ENCODE measurements at places on chromosomes 12 and 14.

- DNase-seq: no peak
Observed at GRCh38 chr12:9669534-9669933, at the start of gene CLEC2D. Gene CLEC2D (plus strand): TSS chr12:9669713. CDS start chr12:9669735, 22 bp downstream.

DNA sequence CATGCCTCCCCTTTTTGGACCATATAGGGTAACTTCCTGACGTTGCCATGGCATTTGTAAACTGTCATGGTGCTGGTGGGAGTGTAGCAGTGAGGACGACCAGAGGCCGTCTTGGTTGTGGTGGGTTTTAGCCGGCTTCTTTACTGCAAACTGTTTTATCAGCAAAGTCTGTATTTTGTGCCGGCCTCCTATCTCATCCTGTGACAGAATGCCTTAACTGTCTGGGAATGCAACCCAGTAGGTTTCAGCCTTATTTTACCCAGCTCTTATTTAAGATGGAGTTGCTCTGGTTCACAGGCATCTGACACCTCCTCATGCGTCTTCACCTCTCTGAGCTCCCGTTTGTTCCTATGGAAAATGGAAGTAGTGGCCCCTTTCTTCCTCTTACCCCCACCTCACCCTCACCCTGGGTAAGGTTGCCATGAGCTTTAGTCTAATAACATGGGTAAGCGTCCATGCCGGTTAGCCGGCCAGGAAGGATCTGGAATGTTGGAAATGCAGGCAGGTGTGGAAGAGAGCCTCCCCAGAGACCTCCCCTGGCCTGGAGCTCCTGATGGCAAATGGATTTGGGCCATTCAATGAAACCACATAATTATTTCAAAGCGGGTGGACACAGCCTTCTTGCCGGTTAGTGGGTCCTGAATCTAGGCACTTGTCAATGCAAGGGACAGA is 18.6 kb downstream of the HHIPL1 start:
- DNase-seq: no peak

DNA sequence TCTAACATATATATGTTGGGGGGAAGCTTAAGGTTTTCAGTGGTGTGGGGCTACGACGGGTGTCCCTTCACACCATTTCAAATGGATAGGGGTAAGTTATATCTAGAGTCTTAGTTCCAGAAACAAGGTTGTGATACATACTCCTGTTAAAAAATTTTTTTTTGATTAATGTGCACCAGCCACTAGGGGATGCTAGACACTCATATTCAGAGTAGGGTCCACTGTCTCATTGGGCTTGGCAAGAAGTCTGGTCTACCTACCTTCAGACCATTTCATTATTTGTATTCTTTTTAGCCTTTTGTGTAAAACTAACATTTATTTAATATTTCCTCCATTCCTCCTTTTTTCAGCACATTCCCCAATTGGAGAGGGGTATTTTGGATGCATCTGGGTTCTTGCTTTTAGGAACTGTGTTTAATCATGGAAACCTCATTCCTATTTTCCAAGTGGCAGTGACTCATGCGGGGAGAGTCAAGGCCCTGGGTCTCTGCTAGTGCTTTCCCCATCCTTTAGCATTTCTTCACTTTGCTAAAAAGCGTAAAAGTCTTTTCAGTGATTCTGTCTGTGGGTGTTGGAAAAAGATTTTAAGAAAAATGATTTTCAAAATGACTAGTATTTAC is 33.4 kb downstream of the ANO4 start:
- DNase-seq: no peak

DNA sequence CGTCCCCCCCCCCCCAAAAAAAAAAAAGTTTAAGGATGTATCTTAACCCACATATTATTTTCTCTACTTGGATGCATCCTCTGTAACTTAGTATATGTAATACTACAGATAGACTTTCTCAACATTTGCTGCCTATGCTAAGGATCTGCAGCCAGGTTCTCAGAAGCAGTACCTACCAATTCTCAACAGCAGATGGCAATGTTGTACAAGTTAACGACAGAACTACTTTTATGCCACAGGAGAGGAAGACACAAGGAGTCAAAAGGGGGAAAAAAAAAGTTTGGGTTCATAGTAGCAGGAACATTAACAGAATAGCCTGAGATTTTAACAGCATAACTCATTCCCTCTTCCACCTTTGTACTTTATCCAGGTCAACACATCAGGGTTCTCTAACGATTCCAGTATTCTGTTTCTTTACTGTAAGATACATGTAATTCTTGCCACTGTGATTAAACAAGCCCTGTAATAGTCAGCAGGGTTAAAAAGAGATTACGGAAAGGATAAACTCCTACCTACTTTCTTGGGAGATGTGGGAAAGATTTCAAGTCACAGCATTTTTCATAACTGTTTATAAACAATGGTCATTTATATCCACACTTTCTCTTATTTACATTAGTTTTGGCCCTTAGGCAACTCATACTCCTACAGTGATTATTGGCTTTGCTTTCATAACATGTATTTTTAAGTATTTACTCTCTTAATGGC is 5.7 kb upstream of the NEK9 start:
- DNase-seq: no peak

GRCh38 chr12:89883630-89884389 is 175.2 kb upstream of the ATP2B1 start:
- no peak for DNase-seq

GRCh38 chr12:11321980-11322379 is 11.7 kb upstream of the PRB4 start:
- no peak for DNase-seq

GRCh38 chr12:20445687-20446086 is 77.3 kb downstream of the PDE3A start:
- DNase-seq: no peak

DNA sequence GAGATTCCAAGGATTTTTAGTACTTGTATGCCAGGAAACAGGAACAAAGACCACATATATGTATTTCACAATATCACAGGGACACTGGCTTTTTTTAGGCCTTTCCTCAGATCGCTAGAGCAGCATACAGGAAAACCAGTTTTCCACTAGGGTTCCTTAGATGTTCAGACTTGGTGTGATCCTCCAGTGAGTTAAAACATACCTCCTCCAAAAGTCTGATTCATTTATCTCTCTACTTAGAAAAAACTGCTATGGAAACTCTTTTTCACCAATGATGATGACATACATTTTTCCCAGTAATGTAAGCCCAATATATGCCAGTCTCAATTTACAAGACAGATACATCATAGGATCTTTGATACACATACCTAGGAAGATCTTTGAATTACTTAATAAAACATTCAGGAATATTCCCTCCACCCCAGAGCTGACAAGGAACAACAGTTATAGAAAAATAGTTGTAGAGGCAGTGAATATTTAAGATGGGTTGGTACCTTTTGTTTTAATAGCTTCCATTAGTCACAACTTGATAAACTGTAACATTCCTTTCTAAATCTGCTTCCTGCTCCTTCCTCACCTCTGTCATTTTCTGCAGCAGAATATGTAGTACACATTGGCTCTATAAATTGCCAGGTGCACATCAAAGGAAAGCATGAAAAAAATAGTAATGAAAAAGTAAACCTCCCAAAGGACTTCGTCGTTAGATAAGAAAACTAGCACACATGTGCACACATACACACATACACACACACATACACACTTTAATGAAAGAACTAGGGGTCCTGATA is 27.5 kb downstream of the BCAT1 start:
- no peak for DNase-seq

- DNase-seq: no peak
Observed at GRCh38 chr14:98018628-98019027, 1221.4 kb downstream of the VRK1 start.

GRCh38 chr12:44889162-44889561 is 13.0 kb upstream of the NELL2 start:
- no peak for DNase-seq

- no peak for DNase-seq
Observed at GRCh38 chr14:61719344-61720293, 24.3 kb downstream of the HIF1A start.

DNA sequence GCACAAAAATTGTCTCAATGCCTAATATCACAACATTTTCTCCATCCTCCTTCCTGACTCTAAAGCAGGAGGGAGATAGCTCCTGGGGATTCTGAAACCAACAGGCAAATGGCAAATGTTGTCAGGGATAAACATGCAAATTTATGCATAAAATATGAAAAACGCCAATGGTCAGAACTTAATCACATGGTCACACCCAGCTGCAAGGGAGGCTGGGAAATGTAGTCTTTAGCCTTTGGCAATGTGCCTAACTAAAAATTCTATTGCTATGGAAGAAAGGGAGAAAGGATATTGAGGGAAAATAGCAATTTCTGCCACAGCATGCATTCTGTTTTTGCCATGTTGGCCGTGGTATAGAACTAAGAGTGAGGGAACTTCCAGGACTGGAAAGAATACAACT is 11.7 kb upstream of the OASL start:
- no peak for DNase-seq

- DNase-seq: no peak
Observed at GRCh38 chr14:71467361-71467811, 464.8 kb upstream of the RGS6 start.

DNA sequence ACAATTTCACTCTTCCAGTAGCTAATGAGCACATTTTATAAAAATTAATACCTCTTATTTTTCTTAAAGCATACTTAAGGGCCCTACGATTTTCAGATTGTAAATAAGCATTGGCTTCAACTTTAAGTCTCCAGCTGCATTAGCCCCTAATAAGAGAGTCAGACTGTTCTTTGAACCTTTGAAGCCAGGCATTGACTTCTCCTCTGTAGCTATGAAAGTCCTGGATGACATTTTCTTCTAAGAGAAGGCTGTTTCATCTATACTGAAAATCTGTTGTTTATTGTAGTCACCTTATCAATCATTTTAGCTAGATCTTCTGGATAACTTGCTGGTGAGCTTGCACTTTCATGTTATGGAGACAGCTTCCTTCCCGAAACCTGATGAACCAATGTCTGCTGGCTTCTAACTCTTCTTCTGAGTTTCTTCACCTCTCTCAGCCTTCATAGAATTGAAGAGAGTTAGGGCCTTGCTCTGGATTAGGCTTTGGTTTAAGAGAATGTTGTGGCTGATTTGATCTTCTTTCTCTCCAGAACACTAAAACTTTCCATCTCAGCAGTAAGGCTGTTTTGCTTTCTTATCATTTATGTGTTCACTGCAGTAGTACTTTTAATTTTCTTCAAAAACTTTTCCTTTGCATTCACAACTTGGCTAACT is 377.1 kb upstream of the RGS6 start:
- DNase-seq: no peak

GRCh38 chr14:36420149-36420687 is 99.8 kb upstream of the MBIP start:
- no peak for DNase-seq

GRCh38 chr12:8559676-8560075 is 19.0 kb upstream of the CLEC4E start:
- no peak for DNase-seq

GRCh38 chr12:1380171-1380851 is 214.1 kb downstream of the FBXL14 start:
- no peak for DNase-seq
